ENCODE measurements at places on chromosomes 3 and 15.

DNA sequence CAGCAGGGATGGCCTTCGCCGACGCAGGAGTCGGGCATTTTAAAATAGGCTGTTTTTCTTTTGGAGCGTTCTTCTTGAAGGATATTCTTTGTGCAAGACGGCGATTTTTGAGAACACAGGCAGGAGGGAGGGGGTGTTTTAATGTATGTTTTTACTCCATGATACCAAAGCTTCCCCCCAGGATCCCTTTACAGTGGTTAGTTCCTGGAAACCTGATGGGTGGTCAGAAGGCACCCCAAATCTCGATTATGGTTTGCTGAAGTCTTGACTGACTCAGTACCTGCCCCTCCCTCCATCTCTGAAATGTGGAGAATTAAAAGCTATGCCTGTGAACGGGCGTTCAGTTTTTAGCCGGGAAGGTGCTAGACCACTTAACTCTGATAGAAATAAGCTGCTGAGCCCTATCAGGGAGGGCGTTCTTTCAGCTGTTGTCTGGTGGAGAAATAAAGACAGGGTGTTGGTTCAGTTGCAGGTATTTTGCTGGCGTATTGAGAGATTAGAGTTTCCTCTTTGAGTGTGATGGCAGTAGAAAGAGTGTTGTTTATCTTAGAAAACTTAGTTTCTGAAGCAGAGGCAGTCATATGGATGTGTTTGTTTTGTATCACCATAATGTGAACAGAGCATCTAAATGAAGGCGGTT lies 3.4 kb downstream of the IGF1R start:
- DNase-seq: no peak

GRCh38 chr3:185423178-185423577 lies 60.2 kb downstream of the MAP3K13 start:
- no peak for DNase-seq

DNA sequence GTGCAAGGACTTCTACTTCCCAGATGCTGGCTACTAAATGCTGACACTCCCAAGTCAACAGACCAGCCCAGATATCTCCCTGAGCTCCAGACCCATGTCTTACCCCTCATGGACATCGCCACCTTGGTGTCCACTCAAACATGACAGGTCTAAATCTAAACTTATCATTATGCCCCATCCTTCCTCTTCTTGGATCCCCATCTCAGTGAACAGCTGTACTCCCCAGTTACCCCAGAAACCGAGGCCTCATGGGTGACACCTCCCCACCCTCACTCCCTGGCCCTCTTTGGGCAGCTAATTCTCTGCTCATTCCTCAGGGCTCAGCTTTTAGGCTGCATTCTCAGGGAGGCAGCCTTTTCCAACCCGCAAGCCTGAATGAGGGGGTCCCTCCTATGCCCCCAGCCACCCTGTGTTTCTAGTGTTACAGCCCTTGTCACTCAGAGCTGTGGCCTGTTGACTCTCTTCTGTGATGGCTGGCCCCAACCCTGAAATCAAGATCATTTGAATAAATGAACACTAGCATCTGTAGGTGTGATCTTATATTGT lies 5.4 kb downstream of the EHD4 start:
- no peak for DNase-seq

- no peak for DNase-seq
These were observed 612.8 kb upstream of the AGTR1 start for GRCh38 chr3:148084931-148085330.

Measured in SHP77 treated with DMSO at 0.1 percent for 48 hours (cell line).